Urinary bladder (tissue), 4 donors: ENCODE measurements at places on chromosomes 1 and 21. TPM values are rescaled to one million over a fixed set of nuclear protein-coding genes. Genes with fewer than 3 reads are reported as not detected.

DNA sequence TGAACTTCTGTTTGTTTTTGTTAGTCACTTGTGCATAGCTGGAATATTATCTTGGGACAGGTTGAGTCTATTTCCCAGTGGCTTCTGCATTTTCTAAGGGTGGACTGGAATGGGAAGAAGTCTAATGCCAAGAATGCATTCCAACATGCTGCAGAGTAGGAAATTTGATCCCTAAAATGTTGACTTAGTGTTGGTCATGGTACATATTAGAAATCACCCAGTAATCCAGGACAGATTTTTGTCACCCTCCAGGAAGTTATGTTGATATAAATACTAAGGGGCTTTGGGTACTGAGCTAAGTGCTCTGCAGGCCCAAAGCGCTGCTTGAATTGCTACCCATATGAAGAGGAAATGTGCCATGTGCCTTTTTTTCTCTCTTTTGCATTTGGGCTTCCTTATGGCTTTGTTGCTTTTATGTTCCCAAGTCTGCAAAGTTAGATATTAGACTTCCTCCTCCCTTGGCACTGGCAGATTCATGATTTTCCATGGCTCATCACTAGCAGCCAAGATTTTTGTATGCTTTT lies 10.0 kb downstream of the ARID1A start:
- DNase-seq, result no peak

Gene ZNF669
- total RNA-seq, result 12.0 TPM

DNA sequence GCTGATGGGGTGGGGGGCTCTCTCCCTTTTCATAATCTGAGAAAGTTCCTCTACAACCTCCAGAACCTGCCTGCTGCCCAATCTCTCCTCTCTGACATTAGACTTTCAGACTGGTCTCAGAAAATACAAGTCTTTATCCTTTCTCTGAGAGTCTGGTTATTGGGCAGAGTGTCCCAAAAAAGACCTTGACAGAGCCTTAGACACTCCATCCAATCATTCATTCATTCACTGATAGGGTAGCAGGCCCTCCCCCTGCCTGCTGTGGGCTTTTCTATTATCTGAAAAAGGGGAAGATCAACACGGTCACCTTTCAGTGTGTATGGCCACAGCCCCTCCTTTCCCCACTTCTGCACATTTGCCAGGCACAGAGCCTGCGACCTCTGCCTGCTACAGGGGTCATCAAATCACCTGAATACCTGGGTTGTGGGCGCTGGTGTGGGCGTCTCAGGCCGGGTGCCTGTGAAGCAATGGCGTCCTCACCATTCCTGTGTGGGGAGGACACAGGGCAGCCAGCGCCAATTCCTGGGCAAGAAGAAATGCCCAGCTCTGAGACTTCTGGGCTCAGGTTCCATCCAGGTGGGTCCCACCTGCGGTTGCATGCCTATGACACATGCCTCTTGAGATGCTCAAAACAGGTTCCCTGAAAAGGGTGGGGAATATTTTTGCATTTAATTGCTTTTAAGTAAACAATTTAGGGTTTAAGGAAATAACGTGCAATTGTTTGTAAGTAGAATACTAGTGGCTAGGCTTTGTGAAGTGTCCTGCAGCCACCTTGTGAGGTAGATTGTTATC lies 52.8 kb downstream of the ELK4 start:
- DNase-seq, result no peak

DNA sequence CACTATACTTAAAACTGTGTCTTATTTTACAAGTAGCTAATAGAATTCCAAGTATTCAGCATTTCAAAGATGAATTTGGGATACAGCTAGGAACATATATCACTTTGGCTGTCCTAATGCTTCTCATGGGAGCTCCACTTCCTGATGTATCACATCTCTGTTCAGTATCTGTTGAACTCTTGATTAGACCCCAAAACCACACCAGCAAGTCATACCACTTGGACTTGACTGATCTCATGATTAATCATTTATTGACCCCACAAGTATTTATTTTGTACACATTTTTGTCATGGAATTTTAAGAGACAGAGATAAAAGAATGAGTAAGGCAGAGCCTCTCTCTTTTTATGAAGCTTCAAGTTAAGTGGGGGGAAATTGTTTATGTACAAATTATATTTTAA lies 30.0 kb downstream of the TMPRSS15 start:
- DNase-seq, result no peak

- DNase-seq, result no peak
These were observed 45.4 kb upstream of the MPZL1 start for GRCh38 chr1:167676205-167676915.
